A549 treated with RU486 at 1 μM for 4 hours (cell line): ENCODE measurements at places on chromosomes 3 and 15. TPM values are rescaled to one million over a fixed set of nuclear protein-coding genes. Genes with fewer than 3 reads are reported as not detected.

NIPA2 gene
- 77.9 to 114 TPM (median 112 TPM) in 5 replicates for total RNA-seq

SLCO2A1 gene
- 0.06 to 0.10 TPM in 2 of 5 replicates, not detected in the others for total RNA-seq

GTF2E1 gene
- 10.6 to 21.2 TPM (median 12.1 TPM) in 5 replicates for total RNA-seq

GOLGA6A gene
- 0.07 to 0.13 TPM (median 0.08 TPM) in 4 of 5 replicates, not detected in the other for total RNA-seq

LINGO1 gene
- total RNA-seq: 6.7 to 12.1 TPM (median 8.9 TPM) in 5 replicates

P3H2 gene
- total RNA-seq: 29.4 to 48.5 TPM (median 38.8 TPM) in 5 replicates

STXBP5L gene
- not detected in 5 replicates for total RNA-seq

PAK6 gene
- total RNA-seq: 0.11 to 0.87 TPM (median 0.21 TPM) in 5 replicates

TM6SF1 gene
- total RNA-seq: 0.19 to 0.31 TPM (median 0.28 TPM) in 3 of 5 replicates, not detected in the others

CAMP gene
- not detected in 5 replicates for total RNA-seq

CHRM5 gene
- total RNA-seq: not detected in 5 replicates

CAMK1 gene
- total RNA-seq: 14.6 to 18.5 TPM (median 17.7 TPM) in 5 replicates

GCSAM gene
- not detected in 5 replicates for total RNA-seq

SPINK8 gene
- not detected in 5 replicates for total RNA-seq

SSUH2 gene
- total RNA-seq: 0.63 to 1.1 TPM (median 0.81 TPM) in 5 replicates

FOXB1 gene
- total RNA-seq: not detected in 5 replicates

PRKCD gene
- 20.3 to 27.5 TPM (median 24.3 TPM) in 5 replicates for total RNA-seq

CYP1A1 gene
- 1.3 to 2.6 TPM (median 1.9 TPM) in 5 replicates for total RNA-seq

TUBGCP4 gene
- total RNA-seq: 4.4 to 6.8 TPM (median 6.2 TPM) in 5 replicates

RAB6B gene
- 0.91 to 2.8 TPM (median 2.2 TPM) in 5 replicates for total RNA-seq

SLC28A2 gene
- not detected in 5 replicates for total RNA-seq

TATDN2 gene
- 35.4 to 42.9 TPM (median 37.3 TPM) in 5 replicates for total RNA-seq

LMAN1L gene
- not detected in 5 replicates for total RNA-seq

ALDH1A2 gene
- total RNA-seq: 0.33 to 0.41 TPM (median 0.40 TPM) in 3 of 5 replicates, not detected in the others

USP13 gene
- total RNA-seq: 8.4 to 11.1 TPM (median 10.5 TPM) in 5 replicates

AHSG gene
- total RNA-seq: 0.18 TPM in 1 of 5 replicates, not detected in the others

SLC24A5 gene
- total RNA-seq: not detected in 5 replicates

FGF12 gene
- 0.37 to 0.94 TPM (median 0.73 TPM) in 5 replicates for total RNA-seq

STRA6 gene
- 41.7 to 72.7 TPM (median 62.4 TPM) in 5 replicates for total RNA-seq

STAB1 gene
- not detected in 5 replicates for total RNA-seq

RTP1 gene
- not detected in 5 replicates for total RNA-seq

ZNF80 gene
- total RNA-seq: not detected in 5 replicates

EIF2B5 gene
- total RNA-seq: 27.3 to 30.4 TPM (median 28.5 TPM) in 5 replicates

ETV5 gene
- 27.0 to 32.9 TPM (median 30.3 TPM) in 5 replicates for total RNA-seq

PLCD1 gene
- 3.2 to 4.4 TPM (median 3.2 TPM) in 5 replicates for total RNA-seq

LAMB2 gene
- total RNA-seq: 64.3 to 97.2 TPM (median 88.8 TPM) in 5 replicates

TEX55 gene
- total RNA-seq: not detected in 5 replicates

GUCA1C gene
- not detected in 5 replicates for total RNA-seq

ATP2C1 gene
- 19.6 to 33.0 TPM (median 30.7 TPM) in 5 replicates for total RNA-seq

ADAMTS7 gene
- 2.5 to 4.7 TPM (median 3.6 TPM) in 5 replicates for total RNA-seq

TASOR gene
- 10.2 to 24.5 TPM (median 22.0 TPM) in 5 replicates for total RNA-seq

THSD4 gene
- total RNA-seq: 15.6 to 22.7 TPM (median 21.4 TPM) in 5 replicates

STRIT1 gene
- total RNA-seq: not detected in 5 replicates

FSD2 gene
- total RNA-seq: not detected in 5 replicates

KCNMB3 gene
- 1.1 to 1.5 TPM (median 1.3 TPM) in 5 replicates for total RNA-seq

FETUB gene
- total RNA-seq: 0.07 to 0.37 TPM (median 0.26 TPM) in 3 of 5 replicates, not detected in the others

SNX1 gene
- 71.7 to 78.2 TPM (median 75.7 TPM) in 5 replicates for total RNA-seq

DLL4 gene
- total RNA-seq: 0.35 to 0.81 TPM (median 0.67 TPM) in 5 replicates

CHRFAM7A gene
- 5.2 to 7.5 TPM (median 6.2 TPM) in 5 replicates for total RNA-seq

ACTL6A gene
- 48.1 to 77.9 TPM (median 56.1 TPM) in 5 replicates for total RNA-seq

ITIH1 gene
- not detected in 5 replicates for total RNA-seq

CSPG5 gene
- total RNA-seq: 0.63 to 1.3 TPM (median 1.1 TPM) in 5 replicates

ACTRT3 gene
- total RNA-seq: 2.5 to 3.2 TPM (median 2.8 TPM) in 5 replicates
